ENCODE measurements at places on chromosomes 11 and 22.

DNA sequence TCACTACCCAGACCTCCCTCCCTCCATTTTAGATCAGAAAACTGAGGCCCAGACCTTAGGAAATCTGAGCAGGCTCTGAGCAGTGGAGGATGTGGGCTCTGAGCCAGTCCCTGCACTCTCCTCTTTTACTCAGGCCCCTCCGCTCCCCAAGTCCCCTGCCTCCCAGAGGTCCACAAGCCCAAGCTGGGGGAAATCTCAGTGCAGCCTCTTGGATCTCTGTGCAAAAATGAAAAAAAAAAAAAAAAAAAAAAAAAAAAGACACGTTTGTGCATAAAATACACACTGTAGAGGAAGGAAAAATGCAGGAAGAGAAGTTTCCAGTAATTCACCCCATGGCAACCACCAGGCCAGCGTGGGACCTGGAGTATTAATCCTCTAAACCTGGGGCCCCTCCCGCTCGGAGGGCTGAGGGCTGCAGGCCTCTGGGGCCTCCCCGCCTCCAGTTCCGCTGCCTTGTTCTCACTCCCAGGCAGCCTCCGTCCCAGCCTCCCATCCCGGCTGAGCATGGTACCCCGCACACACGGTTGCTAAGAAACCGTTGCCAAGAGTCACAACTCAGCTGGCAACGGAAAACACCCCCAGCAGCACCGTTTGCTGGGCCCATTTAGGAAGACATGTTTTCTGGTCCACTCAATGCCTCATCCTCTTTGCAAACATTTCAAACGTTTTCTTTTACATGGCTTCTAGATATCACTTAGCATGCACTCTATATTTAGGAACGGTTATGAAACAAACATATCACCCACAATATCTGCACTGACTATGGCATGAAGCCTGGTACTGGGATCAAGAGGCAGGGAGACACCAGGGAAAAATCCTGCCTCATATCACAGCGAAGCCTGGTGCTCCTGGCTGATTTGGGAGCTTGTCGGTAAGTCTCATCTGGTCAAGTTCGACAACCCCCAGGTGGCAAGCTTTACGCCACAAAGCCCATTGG lies 227.5 kb downstream of the CTTN start:
- no peak overlapping the region for H3K27ac ChIP-seq
- no peaks in the 10 kb centered on the region for H3K36me3 ChIP-seq
- no peak for DNase-seq
- no peaks in the 10 kb centered on the region for H3K27me3 ChIP-seq
- no peak overlapping the region for H3K4me3 ChIP-seq

- DNase-seq, result no peak
- H3K27ac ChIP-seq, result no peak overlapping the region
- no peak overlapping the region for H3K4me3 ChIP-seq
- H3K36me3 ChIP-seq, result no peaks in the 10 kb centered on the region
Observed at GRCh38 chr11:64831411-64831891, 13.0 kb downstream of the CDC42BPG start.

DNA sequence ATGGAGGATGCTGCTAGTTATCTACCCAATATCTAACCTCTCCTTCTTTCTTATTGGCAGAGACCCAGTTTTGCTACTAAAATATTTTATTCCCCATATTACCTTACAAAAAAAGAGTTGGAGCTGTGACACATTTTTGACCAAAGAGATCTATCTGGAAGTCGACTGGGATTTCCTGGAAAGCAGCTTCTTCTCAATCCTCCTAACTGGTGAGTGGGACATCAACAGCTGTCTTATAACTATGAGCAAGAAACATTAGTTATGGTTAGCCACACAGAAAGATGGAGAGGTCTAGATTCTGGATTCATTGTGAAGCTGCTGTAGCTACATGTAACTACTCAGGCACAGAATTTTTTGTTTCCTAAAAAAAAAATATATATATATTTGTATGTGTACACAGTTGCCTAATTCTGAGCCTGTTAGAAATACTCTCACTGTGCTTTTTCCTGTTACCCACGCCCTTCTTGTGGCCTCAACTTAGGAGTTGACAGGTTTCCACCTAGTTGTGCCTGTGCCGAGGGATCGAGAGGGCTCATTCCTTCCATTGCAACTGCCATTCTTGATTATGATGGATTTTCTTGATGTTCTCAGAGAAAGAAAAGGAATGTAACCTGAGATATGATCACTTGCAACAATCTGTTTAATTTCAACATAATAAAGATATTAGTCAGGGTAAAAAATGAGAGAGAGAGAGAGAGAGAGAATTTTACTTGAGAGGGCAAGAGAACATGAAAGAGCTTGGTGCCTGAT lies 142.0 kb downstream of the SLC17A6 start:
- no peak overlapping the region for H3K4me3 ChIP-seq
- H3K4me1 ChIP-seq, result no peaks in the 10 kb centered on the region
- no peaks in the 10 kb centered on the region for H3K36me3 ChIP-seq
- no peak for DNase-seq

- H3K27me3 ChIP-seq, result no peaks in the 10 kb centered on the region
- no peak for DNase-seq
- no peaks in the 10 kb centered on the region for H3K4me1 ChIP-seq
Observed at GRCh38 chr22:43118953-43119458, 8.5 kb downstream of the BIK start.

- H3K36me3 ChIP-seq, result no peaks in the 10 kb centered on the region
- DNase-seq, result no peak
- no peak overlapping the region for H3K27ac ChIP-seq
- H3K4me1 ChIP-seq, result no peaks in the 10 kb centered on the region
Observed at GRCh38 chr22:25030636-25031035, 78.1 kb downstream of the KIAA1671 start.

GRCh38 chr11:32307471-32307870 lies 127.9 kb downstream of the WT1 start:
- H3K27me3 ChIP-seq, result no peaks in the 10 kb centered on the region
- H3K4me3 ChIP-seq, result no peak overlapping the region
- peaks cover 7% of the 10 kb centered on the region for H3K4me1 ChIP-seq
- H3K27ac ChIP-seq, result no peak overlapping the region
- H3K36me3 ChIP-seq, result no peaks in the 10 kb centered on the region

GRCh38 chr11:128783513-128783912 lies 83.6 kb downstream of the KCNJ1 start:
- H3K27me3 ChIP-seq, result peaks cover 44% of the 10 kb centered on the region
- no peak for DNase-seq
- H3K4me1 ChIP-seq, result no peaks in the 10 kb centered on the region
- H3K4me3 ChIP-seq, result no peak overlapping the region

DNA sequence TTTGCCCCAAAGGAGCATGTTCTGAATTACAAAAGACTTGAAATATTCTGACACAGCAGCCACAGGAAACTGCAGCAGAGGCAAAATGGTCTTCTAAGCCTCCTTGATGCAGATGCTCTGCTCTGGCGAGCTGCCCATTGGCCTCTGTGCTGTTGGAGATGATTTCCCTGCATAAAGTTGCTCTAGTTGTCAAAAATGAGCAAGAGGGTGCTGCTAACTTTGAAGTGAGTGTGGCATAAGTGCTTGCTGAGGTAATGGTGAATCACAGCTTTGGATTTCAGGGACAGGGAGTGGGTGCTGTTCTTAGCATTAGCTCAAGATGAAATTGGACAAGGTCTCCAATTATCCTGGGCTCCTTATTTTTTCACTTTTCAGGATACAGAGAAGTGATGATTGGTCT lies 435.4 kb downstream of the TMEM135 start:
- H3K4me1 ChIP-seq, result no peaks in the 10 kb centered on the region
- peak; percentile 26 for DNase-seq
- no peaks in the 10 kb centered on the region for H3K36me3 ChIP-seq
- peaks cover 3% of the 10 kb centered on the region for H3K27me3 ChIP-seq

DNA sequence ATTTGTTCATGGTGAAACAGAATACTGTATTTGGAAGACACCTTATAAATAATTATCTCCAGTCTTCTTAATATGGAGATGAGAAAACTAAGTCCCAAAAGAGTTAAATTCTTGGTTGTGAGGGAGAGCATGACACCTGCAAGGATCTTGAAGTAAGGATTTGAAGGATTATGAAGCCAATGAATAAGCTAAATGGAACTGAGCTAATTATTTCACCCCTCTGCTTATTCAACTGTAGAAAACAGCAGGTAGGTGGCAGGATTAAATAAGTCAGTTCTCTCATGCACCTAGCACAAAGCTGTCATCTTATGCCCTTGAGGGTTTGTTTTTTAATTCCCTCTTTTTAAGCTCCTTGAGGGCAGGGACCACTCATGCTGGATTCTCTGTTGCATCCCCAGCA lies 457.3 kb downstream of the ETS1 start:
- H3K27ac ChIP-seq, result no peak overlapping the region
- no peaks in the 10 kb centered on the region for H3K4me1 ChIP-seq
- no peaks in the 10 kb centered on the region for H3K36me3 ChIP-seq
- DNase-seq, result no peak

DNA sequence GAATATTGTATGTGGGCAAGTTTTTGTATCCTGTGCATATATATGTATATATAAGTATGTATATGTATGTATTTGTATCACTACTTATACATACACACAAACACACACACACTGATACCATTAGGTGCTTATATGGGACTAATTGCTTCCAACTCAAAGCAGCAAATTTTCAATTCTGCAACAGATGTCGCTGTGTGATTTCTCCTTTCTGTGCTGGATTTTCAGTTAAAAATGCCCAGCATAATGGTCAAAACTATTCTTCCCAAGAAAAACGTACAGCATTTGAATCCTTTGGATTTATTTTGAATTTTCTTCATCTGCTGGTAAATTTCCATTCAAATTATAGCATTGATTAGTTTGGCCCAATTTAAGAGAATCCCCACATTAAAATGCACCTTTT lies 4.3 kb downstream of the CADM1 start:
- H3K36me3 ChIP-seq, result no peaks in the 10 kb centered on the region
- no peak overlapping the region for H3K4me3 ChIP-seq
- DNase-seq, result no peak
- peaks cover 43% of the 10 kb centered on the region for H3K27me3 ChIP-seq

DNA sequence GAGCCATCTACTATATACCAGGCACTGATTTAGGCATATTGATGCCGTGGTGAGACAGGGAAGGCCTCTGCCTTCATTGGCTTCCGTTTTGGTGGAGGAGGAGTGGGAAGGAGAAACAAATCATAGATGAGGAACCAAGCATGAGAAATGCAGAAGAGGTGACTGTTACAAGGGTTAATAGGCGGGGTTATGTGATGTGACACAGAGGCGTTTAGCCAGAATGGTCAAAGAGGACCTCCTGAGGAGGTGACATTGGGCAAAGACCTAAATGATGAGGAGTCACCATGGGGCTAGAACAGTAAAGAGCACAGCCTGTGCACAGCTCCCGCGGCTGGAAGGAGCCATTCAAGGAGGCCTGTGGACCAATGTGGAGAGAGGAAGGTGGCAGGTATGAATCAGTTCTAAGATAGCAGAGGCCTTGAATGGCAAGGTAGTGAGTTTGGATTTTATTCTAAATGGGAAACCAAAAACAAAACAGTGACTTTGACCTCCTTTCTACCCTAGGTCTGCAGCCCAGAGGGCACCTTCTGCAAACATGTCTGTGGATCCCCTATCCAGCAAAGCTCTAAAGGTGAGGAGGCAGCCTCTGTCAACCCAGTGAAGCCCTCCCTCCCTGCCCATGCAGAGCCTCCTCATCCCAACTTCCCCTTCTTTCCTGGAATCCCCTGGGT lies 11.7 kb downstream of the MAFF start:
- H3K4me1 ChIP-seq, result peaks cover 10% of the 10 kb centered on the region
- H3K4me3 ChIP-seq, result no peak overlapping the region
- no peak overlapping the region for H3K27ac ChIP-seq
- H3K36me3 ChIP-seq, result no peaks in the 10 kb centered on the region
- no peak for DNase-seq

- no peaks in the 10 kb centered on the region for H3K4me1 ChIP-seq
- no peaks in the 10 kb centered on the region for H3K27me3 ChIP-seq
- no peak overlapping the region for H3K4me3 ChIP-seq
- no peak for DNase-seq
- no peak overlapping the region for H3K27ac ChIP-seq
- no peaks in the 10 kb centered on the region for H3K36me3 ChIP-seq
Observed at GRCh38 chr11:44826922-44827643, 100.3 kb downstream of the TSPAN18 start.

DNA sequence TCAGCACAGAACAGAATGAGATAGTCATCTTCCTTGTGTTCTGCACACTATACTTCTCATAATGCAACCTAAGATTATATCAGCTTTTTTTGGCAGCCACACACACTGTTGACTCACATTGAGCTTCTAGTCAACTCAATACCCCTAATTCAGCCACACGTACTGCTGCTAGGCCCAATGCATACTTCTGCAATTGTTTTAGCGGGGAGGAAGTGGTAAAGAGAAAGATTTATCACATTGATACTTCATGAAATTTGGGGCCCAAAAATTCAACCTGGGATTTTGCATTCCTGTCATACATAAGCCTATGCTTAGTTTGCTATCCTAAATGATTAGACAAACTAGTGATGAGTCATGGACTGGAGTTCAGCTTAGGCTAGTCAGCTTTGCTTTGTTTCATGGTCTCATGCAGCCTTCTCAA lies 8.6 kb upstream of the UPB1 start:
- H3K4me3 ChIP-seq, result no peak overlapping the region
- peak; percentile 46 for DNase-seq
- no peaks in the 10 kb centered on the region for H3K36me3 ChIP-seq

DNA sequence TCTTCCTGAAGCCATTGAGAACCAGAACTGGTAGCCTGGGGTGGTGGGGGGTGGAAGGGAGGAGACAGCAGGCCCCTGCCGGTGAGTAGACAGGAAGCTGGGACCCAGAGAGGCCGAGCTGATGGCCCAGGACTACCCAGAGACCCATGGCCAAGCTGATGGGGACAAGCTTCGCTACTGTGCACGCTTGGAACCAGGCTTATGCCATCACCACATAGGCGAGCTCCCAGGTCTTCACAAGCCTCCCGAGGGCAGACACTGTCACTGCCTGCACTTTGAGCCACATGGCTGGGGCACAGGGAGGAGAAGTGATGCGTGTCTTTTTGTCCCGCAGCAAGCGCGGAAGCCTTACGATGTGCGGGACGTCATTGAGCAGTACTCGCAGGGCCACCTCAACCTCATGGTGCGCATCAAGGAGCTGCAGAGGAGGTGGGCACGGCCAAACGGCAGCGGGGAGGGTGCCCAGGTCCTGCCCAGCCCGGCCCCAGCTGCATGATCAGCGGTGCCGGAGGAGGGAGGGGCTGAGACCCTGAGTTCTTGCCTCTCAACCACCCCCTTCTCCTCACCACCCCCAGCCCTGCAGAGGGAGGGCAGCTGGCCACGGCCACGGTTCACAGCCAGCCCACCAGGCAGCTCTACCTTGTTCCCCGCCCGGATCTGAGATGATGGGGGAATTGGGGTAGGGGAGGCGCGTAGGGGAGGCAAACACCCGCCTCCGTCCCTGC lies 76.0 kb upstream of the KCNQ1OT1 start:
- H3K4me1 ChIP-seq, result no peaks in the 10 kb centered on the region
- no peak overlapping the region for H3K4me3 ChIP-seq
- no peak overlapping the region for H3K27ac ChIP-seq
- H3K27me3 ChIP-seq, result no peaks in the 10 kb centered on the region
- no peak for DNase-seq

GRCh38 chr11:82303671-82304070 lies 430.0 kb downstream of the FAM181B start:
- H3K4me3 ChIP-seq, result no peak overlapping the region
- no peaks in the 10 kb centered on the region for H3K36me3 ChIP-seq
- H3K4me1 ChIP-seq, result no peaks in the 10 kb centered on the region
- no peaks in the 10 kb centered on the region for H3K27me3 ChIP-seq

DNA sequence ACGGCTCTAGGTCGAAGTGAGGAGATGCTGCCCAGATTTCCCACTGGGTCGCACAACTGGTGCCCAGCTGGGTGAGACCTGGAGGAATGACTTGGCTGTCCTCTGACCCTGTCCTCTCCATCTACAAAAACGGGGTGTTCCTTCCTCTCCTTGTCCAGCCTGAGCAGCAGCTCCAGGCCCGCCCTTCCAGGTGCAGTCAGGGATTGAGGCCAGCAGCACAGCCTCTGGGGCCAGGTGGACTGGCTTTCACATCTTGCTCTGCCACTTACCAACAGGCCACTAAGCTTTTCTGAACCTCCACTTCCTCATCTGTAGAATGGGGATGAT lies 91.7 kb upstream of the LMO1 start:
- no peak for DNase-seq
- H3K27ac ChIP-seq, result no peak overlapping the region
- H3K36me3 ChIP-seq, result no peaks in the 10 kb centered on the region
- no peak overlapping the region for H3K4me3 ChIP-seq
